Stimulated activated CD4-positive, alpha-beta T cell treated with anti-CD3 and anti-CD28 coated beads, Interleukin-4, amount 100 ng/mL, for 24 hours (primary cell): ENCODE measurements at places on chromosomes 4 and X.
A peak's percentile ranks its signal among the peaks of the same experiment; 100 is the strongest.

DNA sequence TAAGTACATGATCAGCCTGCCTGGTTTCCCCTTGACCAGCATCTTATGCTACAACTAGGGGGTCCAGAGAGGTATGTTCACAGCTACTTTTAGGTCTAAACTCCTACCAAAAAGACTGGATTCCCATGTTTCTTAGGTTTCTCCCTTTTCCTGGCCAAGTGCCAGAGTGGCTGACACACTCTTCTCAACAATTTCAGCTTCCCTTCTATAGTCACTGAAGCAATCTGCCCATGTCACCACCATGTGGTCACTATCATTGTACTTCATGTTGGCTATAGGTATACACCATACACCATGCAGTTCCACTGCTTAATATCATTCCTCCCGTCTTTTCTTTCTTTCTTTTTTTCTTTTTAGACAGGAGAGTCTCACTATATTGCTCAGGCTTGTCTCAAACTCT, 66.9 kb downstream of the KLHL13 start:
- no peak for DNase-seq

DNA sequence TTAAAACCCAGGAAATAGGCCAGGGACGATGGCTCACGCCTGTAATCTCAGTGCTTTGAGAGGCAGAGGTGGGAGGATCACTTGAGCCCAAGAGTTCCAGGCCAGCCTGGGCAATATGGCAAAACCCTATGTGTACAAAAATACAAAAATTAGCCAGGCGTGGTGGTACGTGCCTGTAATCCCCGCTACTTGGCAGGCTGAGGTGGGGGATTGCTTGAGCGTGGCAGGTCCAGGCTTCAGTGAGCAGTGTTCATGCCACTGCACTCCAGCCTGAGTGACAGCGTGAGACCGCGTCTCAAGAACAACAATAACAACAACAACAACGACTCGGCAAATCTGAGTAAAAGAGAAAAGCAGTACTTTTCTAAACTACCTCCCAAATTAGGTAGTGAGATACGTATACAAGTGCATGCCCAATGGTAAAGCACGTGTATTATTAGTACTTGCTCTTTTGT, 13.0 kb upstream of the NDUFC1 start:
- DNase-seq: no peak

- no peak for DNase-seq
Measured at GRCh38 chrX:72394518-72395170, 88.9 kb upstream of the CITED1 start.

DNA sequence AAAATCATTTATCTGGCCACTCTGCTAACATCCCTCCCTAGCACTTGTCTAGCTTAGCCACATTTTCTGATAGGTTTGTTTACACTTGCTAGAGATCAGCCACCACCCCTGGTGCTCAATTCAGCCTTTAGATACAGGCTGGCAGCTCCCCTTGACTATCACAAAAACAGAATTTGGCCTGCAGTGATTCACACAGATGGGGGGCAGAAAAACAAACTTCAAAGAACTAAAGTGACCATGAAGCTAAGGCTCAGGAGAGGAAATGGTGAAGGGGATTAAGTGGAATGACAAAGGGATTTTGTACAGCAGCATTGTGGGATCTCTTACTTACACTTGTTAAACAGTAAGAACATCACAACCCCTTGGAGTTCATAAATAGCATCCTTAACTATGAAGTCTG, 1718.0 kb upstream of the PCDH7 start:
- no peak for DNase-seq

GRCh38 chrX:86195343-86195742, 47.1 kb downstream of the DACH2 start:
- DNase-seq: no peak

GRCh38 chr4:108829966-108830492, 67.2 kb upstream of the ETNPPL start:
- no peak for DNase-seq

DNA sequence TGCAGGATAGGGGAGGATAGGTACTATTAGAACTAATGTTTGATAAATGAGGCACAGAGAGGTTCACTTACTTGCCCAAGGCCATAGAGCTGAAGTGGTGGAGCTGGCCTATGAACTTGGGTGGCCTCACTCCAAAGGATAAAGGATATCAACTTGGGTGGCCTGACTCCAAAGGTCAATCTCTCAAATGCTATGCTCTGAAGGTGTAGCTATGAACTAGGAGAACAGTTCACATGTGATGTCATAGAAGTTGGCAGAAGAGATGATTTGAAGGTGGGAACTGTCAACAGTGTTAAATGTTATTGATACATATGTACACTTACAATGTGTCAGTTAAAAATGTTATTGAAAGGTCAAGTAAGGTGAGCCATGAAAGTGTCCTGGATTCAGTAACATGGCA, 6.2 kb upstream of the CHST7 start:
- no peak for DNase-seq

DNA sequence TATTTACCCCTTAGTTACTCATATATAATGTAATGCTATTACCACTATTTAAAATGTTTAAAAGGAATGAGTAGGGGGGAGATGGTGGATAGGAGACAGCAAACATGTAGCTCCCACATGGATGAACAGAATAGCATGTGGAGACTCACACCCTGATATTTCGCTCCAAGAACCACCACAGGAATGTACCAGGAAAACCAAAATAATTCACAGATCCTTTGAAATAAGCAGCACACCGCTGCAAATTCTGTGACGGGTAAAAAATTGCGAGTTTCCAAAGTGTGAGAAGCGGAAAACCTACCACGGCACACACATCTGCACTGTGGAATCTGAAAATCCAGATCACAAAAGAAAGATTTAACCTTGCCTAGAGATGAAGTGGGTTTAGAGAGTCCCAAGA, 428.2 kb downstream of the TLL1 start:
- DNase-seq: no peak

DNA sequence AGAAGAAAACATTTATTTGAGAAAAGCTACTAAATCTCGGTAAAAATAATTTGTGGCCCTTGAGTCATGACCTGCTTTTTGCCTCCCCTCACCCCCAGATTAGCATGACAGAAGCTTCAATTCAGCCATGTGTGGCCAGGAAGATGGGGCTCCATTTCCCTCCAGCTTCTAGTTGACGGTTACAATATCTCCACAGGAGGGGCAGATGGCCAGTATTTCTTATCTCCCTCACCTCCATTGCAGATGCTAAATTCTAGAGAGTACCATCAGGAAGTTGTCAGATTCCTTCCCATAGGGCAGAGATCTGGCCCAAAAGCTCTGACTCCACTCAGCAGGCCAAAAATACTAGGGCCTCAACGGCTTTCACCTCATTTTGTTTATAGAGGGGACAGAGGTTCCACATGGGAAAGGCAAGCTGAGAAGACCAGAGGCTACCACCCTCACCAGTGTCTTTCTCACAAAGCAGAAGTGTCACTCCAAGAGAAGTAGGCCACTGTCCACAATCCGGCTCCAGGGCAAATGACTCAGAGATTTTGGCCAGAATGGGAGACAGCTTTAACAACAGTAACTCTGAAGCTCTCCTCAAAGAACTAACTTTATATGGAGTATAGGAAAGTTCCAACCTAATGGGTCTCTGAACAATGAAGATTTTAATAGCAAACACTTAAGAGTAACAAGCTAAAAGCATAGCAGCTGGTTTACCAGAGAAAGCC, 108.3 kb downstream of the TBC1D19 start:
- no peak for DNase-seq

GRCh38 chr4:130034876-130035275, 938.9 kb downstream of the C4orf33 start:
- DNase-seq: no peak

GRCh38 chr4:185134307-185134869, 8.7 kb upstream of the SLC25A4 start:
- no peak for DNase-seq

DNA sequence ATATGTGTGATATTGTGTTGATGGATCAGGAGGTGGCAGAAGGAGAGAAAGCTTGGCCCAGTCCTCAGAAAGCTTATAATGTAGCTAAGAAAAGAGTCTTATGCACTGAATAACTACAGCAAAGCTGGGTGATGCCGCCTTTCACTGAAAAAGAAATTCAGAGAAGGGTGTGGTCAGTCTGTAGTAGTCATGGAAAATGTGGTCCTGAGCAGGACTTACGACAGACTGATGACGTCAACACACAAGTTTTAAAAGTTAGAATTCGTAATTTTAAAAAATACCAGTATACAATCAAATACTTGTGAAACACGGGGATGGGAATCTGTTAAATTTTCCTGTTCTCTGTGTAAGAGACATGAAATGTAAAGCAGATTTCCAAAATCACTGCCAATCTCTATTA, 87.0 kb upstream of the RAPGEF2 start:
- DNase-seq: no peak

DNA sequence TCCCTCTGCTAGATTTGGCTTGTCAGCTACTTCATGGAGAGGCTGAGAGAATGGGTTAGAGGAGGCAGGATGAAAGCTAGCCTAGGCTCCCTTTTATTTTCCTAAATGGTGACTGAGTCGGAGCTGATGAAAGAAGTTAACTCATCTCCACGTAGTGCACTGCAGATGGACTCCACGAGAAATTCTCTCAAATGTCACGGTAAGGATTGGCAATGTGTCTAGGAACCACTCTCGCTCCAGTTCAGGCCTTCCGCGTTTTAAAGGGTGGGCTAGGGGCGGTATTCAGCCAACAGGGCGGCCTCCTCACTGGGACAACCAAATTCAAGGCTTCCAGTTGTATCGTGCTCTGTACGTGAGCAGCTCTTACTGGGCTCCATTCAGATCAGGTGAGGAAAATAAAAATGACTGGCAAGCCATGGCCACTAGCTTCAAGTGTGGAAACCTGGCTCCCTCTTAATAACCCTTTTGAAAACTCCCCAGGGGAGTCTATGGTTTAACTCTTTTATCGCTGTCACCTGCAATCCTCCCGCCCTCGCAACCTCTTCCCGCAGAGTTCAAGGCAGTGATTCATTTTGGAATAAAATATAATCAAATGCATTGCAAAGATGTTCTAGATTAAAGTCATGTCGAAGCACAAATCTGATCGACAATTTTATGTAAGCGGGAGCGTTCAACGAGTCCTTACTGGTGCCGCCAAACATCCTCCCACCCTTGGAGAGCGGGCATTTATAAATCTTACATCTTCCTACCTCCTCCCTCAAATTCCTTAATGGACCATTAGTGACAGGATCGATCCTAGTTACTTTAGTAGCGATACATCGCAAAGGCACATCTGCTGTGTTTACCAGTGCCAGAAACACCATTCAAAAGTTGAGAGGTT, 1.2 kb downstream of the SPOCK3 start:
- DNase-seq: no peak

DNA sequence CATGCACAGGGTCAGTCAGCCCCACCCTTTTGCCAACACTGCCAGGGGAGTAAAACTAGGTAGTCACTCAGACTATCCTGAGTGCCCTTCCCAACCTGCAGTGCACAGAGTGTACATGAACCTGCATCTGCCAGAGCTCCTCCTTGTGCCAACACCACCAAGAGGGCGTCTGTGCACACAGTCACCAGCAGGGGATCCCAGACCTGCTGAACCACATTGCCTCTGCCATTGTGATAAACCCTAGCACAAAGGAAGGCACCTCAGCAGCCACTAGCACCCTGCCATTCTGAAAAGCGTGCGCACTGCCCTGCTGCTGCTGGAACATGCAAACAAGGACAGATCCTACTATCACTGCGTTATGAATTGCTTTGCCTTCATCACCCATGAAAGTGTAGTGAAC, 247.8 kb upstream of the POU3F4 start:
- DNase-seq: no peak

- DNase-seq: no peak
Measured at GRCh38 chr4:1465173-1466033, 59.2 kb upstream of the NKX1-1 start.

DNA sequence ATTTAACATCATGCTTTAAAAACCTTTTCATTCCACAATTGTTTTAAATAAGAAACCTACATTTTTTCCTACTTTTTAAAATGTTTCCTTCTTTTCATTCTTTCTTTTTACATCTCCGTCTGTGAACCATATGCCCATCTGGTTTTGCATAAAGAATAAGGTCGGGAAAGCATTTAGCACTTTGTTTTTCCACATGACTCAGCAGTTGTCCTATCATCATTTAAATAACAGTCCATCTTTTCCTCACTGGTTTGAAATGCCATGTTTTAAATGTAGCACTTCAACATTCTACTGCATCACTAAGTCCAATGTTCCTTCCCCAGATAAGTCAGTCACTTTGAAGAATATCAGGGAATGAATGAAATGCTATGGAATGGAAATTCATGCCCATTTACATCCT, 128.4 kb downstream of the SH3RF1 start:
- no peak for DNase-seq

GRCh38 chr4:94610145-94610544, 147.6 kb upstream of the BMPR1B start:
- DNase-seq: no peak

DNA sequence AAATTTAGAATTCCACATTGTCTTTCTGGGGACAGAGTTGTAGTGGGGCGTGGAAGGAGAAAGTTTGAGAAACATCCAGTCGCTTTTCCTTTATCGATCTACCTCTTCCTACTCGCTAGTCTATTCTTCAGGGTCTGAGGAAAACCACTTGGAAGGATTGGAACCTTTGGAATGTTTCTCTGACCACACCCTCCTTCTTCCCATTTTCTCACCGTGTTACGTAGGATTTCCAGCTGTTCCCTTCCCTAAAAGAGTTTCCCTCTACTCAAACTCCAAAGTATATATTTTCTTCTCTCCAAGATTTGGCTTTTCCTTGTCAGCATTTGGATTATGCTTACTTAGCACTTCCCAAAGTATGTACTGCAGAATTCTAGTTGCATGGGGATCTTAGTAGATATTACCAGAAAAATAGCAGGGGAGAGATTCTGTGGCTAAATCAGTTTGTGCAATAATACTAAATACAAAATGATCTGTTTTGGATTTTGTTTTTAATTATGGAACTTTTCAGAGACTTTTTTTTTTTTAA, 4.9 kb downstream of the ENPEP start:
- no peak for DNase-seq

- no peak for DNase-seq
Measured at GRCh38 chr4:1406394-1406980, at the start of gene NKX1-1. TSS of gene NKX1-1 (minus strand) at chr4:1406442. CDS start at chr4:1406442, 0 bp downstream.

GRCh38 chr4:1683736-1684505, at the start of gene FAM53A:
TSS of gene FAM53A (minus strand) at chr4:1684313. CDS start at chr4:1668741, 15,572 bp downstream.
- peak; percentile 20 for DNase-seq

- no peak for DNase-seq
Measured at GRCh38 chrX:40446921-40447320, 133.8 kb upstream of the ATP6AP2 start.

- DNase-seq: peak; percentile 68
Measured at GRCh38 chr4:87058356-87059073, 123.7 kb downstream of the AFF1 start.

- DNase-seq: no peak
Measured at GRCh38 chrX:867502-867901, 236.9 kb downstream of the SHOX start.

GRCh38 chr4:99986792-99987191, 36.7 kb upstream of the H2AZ1 start:
- DNase-seq: no peak

DNA sequence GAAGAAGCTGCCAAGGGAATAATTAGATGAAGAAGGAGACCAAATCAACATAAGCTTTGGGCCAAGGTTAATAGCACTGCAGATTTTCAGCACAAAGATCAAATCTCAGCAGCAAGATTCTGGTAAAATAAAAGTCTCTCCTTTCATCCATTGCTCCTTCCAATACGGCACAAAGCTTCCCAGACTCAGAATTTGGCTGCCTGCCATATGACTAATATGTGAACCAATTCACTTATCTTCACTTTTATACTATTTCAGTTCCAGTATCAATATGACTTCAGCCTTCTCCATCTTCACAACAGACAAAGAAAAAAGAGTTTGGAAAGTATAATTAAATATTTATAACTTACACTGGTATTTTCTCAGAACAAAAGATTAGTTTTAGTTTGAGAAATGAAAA, 978.3 kb upstream of the GRID2 start:
- DNase-seq: no peak

GRCh38 chr4:100130964-100131363, 59.3 kb downstream of the DDIT4L start:
- no peak for DNase-seq
